ENCODE measurements at places on chromosomes 6 and 20.
A peak's percentile ranks its signal among the peaks of the same experiment; 100 is the strongest.

- no peak for DNase-seq
These were observed 164.2 kb downstream of the PRL start for GRCh38 chr6:22132656-22133055.

DNA sequence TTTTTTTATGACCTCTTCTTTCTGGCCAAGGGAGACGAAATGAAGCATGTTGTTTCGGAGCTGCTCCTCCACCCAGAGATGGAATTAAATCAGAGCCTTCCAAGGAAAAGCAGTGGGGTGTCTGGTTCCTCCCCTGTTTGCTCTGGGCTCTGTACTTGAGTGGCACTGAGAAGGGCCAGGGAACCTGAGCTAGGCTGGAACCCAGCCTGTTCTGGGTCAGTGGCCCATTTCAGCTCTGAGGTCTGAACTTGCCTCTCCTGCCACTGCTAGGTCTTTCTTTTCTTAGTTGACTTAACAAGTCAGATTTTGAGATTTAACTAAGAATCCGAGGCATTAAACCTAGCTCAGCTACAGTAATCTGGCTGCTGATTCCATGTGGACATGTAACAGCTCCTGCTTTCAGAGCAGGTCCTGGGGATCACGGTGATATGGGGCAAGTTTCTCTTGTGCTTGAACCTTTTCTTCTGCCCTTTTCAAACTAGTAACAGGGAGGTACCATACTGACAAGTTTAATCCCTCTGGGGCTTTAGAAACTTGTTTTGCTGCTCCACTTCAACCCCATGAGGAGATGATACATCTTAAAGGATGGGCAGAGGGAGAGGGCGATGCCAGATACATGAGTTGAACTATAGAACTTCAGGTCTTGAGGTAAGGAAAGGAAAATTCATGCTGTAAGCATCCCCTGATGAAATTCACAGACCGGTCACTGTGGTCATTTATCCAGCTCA lies 101.1 kb downstream of the SLC24A3 start:
- no peak for DNase-seq

DNA sequence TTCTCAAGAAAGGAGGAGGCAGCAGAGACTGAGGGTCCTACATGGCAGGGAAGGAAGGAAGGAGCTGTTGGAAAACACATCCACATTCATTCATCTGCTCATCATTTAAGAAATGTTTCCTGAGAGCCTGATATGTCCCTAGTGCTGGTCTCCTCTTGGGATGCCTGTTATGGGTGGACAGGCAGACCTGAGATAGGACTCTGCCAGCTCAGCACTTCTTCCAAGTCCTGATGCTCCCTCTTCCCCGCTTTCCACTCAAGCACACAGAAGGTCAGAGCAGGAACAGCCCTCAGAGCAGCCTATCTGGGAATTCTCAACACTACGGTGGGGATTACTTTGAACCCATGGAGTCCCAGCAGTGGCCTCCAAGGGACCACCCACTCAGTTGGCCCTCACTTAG lies 8.0 kb upstream of the SIRPD start:
- DNase-seq, result no peak

DNA sequence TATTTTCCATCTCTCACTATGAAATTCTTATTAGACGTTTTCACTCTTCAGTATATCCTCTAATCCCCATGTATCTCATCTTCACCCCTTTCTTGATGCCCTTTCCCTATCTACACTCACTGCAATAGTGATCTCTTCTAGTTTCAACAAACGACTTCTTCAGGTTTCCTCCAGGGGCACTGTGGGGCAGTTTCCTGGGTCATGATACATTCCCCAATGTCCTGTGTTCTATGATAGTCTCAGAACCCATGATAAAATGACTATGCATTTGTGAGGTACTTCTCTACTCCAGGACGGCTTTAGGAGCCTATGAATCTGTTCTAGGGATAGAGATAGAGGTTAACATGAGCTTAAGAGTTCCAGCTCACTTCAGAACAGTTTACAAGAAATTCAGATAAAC lies 183.3 kb downstream of the FOXC1 start:
- peak; percentile 43 for DNase-seq

- peak; percentile 80 for DNase-seq
These were observed 208.7 kb upstream of the PRND start for GRCh38 chr20:4512891-4513550.

Measured in Daoy (cell line).